ENCODE measurements at places on chromosomes 12 and 14. TPM values are rescaled to one million over a fixed set of nuclear protein-coding genes. Genes with fewer than 3 reads are reported as not detected.

The OVCH1 gene
- not detected for polyA plus RNA-seq

The KRT71 gene
- not detected for polyA plus RNA-seq

The TAS2R10 gene
- polyA plus RNA-seq, result 0.21 TPM

The MPHOSPH9 gene
- 9.0 TPM for polyA plus RNA-seq

The GLIPR1L1 gene
- not detected for polyA plus RNA-seq

The ALDH1L2 gene
- polyA plus RNA-seq, result 3.4 TPM

The LYZ gene
- not detected for polyA plus RNA-seq

The ASB2 gene
- 0.15 TPM for polyA plus RNA-seq

The RNASE8 gene
- polyA plus RNA-seq, result not detected

- DNase-seq, result no peak
Measured at GRCh38 chr14:72722201-72722785, 171.6 kb downstream of the DPF3 start.

- DNase-seq, result peak; percentile 96
Measured at GRCh38 chr12:132560614-132561426, 49.6 kb downstream of the LRCOL1 start.

DNA sequence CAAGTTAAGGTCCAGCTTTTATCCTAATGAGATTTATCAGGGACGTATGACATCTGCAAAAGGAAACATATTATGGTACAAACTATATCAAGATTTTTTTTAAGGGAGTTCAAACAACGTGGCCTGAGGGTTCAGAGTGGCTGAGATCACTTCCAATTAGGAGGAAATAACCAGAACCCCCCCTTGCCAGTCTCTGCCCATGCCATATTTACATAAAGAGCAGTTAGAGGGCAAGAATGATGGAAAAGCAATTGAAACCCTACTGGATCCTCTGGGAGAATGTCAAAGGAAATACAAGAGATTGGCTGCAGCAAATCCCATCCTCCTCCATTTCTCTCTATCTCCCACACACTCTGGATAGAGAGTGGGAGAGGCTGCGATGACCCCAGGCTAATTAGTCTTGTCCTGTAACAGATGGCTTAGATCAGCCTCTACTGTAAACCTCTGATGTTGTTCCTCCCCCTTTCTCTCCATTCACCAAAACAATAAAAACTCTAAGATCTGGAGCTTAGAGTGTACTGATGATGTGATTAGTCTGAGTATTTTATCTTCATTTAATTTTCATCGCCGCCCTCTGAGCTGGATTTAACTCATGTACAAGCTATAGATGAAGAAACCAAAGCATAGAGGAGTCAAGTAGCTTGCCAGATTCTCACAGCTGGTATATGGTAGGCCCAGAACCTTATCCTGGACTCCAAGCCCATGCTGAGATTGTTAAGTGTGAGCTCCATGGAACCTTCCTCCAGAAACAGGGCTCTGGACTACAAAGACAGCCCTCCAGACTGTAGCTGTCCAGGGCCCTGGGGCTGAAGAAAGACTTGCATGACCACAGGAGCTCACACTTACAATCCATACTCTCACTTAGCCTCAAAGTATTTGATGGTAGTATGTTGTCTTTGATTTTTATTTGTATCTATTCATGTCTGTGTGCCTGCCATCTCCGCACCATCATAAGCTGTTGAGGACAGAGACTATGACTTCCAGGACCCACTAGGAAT lies 54.1 kb upstream of the GNG2 start:
- DNase-seq, result peak; percentile 81

GRCh38 chr14:56998728-56999127 lies 188.4 kb upstream of the OTX2 start:
- DNase-seq, result no peak

DNA sequence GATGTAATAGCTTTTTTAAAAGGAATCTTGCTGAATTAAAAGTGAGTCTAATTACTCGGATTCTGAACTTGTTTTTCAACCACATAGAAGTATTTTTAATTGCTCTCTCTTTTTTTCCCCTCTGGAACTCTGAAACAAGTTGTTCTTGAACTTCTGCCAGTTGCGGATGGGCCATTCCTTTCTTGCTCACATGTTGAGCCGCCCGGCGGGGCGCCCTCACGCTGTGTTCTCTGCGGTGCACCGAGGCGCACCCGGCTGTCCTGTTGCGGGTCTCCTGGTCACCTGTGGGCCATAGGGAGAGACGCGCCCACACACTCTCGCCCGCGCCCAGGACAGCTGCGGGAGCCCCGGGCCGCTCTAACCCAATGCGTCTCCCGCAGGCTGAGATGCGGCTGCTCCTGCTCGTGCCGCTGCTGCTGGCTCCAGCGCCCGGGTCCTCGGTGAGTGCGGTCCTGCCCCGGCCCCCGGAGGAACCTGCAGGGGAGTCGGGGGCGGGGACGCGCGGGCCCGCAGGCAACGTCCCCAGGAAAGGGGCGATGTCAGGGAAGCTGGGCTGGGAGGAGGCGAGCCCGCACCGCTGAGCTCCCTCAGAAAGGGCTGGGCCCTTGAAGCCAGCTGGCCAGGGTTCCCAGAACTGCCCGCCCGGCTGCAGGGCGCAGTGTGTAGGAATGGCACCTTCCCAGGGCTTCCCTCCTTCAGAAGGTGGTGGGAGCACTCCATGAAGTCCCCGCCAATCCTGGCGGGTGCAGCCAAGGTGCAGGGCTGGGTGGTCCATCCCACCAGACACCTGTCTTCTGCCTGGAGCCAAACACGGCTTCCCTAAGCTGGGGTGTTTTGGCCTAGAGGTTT lies 2.3 kb downstream of the PAPLN start:
- DNase-seq, result peak; percentile 74

DNA sequence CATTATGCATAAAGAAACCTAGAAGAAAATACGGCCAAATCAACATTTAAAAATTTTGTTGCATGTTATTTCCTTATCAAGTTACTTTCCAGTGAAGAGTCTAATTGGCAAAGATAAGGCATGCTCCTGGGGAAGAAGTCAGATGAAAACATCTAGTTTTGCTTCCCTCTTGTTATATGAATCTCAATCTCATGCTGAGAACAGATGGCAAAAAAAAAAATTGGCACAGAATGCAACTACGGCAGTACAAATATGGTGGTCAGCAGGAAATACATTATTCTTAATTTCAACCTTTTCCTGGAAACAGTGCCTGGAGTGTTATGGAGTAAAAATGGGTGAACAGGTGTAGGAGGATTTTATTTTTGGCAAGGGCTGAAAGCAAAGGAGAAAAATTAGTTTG lies 32.8 kb downstream of the HECTD4 start:
- DNase-seq, result peak; percentile 31

GRCh38 chr14:23492618-23493272 lies 23.2 kb downstream of the NGDN start:
- no peak for DNase-seq

GRCh38 chr12:102438827-102439210 lies 41.5 kb downstream of the IGF1 start:
- DNase-seq, result no peak

GRCh38 chr12:123237646-123238329 lies 4.6 kb downstream of the MTRFR start:
- peak; percentile 57 for DNase-seq

- DNase-seq, result peak; percentile 9
Measured at GRCh38 chr12:44777044-44777443, 99.1 kb downstream of the NELL2 start.

DNA sequence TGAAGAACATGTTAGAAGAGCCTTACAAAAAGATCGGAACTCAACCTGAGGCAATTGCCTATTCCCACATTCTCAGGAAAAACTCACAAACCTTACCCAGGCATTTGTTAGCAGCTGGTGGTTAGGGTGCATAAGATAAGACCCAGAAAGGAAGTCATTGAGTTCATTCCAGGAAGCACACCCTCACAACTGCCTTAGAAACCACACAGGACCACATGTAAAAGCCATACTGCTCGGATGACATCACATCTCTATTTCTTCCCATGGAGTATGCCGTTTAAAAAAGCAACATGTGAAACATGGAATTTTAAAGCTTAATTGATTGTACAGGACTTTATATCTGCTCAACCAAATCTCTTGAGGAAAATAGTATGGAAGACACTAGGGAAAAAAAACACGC lies 411.2 kb downstream of the DAD1 start:
- no peak for DNase-seq

DNA sequence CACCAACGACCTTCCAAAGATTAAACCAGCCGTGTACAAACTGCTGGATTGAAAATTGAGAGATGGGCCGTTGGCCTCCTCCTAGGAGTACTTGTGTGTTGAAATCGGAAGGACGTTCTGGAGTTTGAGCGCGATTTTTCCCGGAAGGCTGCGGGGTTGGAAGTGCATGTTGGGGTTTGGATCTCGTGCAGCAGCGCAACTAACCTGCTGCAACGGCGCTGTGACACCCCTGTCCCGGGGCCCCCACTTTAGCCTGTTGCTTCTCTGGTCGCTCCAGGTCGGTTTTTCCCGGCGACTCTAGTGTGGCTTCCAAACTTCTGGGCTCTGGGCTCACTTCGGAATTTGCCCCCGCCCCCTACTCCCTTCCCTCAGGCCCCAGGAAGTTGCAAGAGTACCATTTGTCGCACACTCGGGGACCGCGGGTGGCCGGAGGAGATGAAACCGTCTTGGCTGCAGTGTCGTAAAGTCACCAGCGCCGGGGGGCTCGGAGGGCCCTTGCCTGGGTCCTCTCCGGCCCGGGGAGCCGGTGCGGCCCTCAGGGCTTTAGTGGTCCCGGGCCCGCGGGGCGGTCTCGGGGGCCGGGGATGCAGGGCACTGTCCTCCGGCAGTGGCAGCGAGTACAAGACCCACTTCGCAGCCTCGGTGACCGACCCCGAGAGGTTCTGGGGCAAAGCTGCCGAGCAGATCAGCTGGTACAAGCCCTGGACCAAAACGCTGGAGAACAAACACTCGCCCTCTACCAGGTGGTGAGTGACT lies at the start of gene ACSS3:
Gene ACSS3, plus strand, starts transcription at position 394 of the 756 bp plus-strand sequence. Its CDS starts 42 bp downstream, at position 436.
- peak; percentile 9 for DNase-seq

DNA sequence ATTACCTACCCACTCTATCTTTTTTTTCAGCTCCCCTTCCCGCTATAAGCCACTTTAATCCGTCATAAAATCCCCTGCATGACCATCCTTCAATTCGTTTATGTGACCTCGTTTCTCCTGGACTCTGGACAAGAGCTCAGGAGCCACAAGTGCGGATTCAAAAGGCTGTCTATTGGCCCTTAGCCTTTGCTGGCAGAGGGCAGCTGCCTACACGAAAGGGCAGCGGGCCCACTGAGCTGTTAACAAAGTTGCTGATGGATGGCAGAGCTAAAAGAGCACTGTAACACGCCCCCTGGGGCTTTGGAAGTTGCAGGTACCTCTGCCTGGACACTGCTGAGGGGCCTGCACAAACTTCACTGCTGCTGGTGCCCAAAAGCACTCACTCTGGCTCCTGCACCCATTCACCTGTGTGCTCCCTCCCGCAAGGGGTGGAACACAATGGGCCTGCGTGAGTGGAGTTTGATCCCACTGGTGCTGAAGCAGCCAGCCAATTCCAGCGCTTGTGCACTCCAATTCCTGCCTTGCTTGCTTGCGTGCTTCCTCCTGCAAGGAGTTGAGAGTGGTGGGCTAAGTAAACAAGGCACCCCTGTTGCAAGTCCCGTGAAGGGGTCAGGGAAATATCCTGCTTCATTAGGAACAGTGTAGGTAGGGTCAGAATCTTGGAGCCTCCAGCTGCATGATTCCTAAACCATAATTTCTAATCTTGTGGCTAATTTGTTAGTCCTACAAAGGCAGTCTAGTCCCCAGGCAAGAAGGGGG lies 10.6 kb upstream of the DRAM1 start:
- DNase-seq, result no peak

GRCh38 chr12:66456612-66457011 lies 154.3 kb downstream of the HELB start:
- DNase-seq, result no peak

DNA sequence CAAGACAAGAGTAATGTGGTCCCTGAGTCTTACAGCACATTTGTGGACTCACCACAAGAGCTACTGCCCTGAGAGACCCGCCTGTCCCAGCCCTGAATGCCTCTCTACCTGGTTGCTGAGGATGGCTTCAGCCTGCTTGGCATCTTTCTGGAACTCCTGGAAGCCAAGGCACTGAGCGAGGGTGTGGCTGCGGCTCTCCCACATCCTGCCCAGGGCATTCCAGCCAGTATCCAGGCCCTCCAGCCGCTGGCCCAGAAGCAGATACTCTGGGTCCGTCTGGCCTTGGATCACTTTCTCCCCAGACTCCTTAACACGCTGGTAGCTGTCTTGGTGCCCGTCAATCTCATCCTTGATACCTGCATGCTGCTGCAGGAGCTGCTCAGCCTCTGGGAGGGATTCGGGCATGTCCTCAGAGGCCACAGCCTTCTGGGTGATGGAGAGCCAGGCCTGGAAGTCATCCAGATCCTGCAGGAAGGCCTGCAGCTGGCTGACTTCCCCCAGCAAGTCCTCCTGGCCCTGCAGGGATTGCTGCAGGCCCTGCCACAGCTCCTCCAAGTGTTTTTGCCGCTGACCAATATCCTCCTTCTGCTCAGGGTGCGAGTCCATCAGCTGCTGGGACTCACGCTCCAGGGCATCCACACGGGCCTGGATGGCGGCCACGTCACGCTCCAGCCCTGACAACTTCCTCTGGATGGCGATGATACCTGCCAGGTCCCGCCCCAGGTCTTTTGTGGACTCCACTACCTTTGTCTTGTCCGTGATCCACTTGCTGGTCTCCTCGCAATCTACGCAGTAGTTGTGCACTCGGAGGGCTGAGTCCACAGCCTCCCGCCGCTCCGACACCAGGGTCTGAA lies 82.3 kb downstream of the PLEKHG3 start:
- no peak for DNase-seq

- no peak for DNase-seq
Measured at GRCh38 chr12:55797550-55797949, 20.0 kb downstream of the SARNP start.

DNA sequence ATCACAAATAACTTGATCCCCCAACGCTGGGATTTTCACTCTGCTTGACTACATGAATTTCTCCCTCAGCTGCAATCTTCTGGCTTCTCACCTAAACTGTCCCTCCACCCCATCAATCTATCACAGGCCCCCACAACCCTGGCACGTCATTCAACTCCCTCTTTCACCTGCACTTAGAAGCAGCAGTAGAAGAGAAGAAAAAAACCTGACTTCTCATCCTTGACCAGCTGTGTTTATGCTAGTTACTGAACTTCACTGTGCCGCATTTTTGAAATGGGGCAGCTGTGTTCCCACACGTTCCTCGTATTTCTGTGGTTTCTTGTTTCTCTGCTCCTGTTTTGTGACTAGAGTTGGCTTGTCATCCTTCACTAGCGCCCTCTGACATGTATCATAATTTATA lies 35.0 kb downstream of the ITPR2 start:
- DNase-seq, result no peak

DNA sequence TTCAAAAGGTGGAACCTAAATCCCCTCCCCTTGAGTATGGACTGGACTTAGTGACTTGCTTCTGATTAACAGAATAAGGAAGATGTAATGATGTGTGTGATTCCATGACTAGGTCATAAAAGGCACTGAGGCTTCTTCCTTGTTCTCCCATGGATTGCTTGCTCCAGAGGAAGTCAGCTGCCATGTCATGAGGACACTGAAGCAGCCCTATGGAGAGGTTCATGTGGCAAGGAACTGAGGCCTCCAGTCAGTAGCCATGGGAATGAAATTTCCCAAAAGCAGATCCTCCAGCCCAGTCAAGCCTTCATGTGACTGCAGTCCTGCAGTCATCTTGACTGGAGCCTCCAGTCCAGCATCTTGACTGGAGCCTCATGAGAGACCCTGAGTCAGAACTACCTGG lies 10.7 kb downstream of the TMBIM4 start:
- DNase-seq, result no peak

All from SK-N-SH (cell line).